ENCODE measurements at places on chromosomes 7 and 10. TPM values are rescaled to one million over a fixed set of nuclear protein-coding genes. Genes with fewer than 3 reads are reported as not detected.
A peak's percentile ranks its signal among the peaks of the same experiment; 100 is the strongest.

The SPACDR gene
- 3.4 TPM for polyA plus RNA-seq

- no peak for DNase-seq
Measured at GRCh38 chr10:89279421-89279869, 22.4 kb upstream of the IFIT2 start.

The SPAM1 gene
- polyA plus RNA-seq: not detected

The TASOR2 gene
- 42.1 TPM for polyA plus RNA-seq

GRCh38 chr7:139692723-139693122 lies 85.1 kb downstream of the HIPK2 start:
- DNase-seq: no peak

DNA sequence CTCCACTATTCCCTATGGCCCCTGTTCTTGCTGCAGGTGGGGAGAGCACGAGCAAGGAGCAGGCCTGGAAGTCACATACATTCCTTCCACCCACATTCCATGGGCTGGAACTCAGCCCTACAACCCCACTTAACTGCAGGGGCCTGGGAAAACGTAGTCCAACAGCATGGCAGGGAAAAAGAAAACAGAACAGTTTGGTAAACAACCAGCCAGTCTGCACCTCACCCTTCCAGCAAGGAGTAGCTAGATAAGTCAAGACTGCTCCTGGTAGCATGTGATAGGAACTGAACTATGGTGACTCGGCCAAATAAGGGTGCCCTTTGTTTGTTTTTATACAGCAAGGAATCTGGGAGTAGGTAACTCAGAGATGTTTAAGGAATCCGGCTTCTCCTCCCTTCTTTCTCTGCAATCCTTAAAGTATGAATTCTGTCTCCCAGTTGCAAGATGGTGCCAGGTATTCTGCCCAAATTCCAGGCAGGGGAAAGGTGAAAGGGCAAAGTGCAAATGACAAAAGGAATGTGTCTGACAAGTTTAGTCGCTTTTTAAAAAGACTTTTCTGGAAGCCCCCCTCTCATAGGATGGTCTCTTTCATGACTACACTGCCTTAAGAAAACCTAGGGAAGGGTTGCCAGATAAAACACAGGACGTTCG lies 311.7 kb upstream of the NEBL start:
- DNase-seq: no peak

The TRRAP gene
- 51.7 TPM for polyA plus RNA-seq

DNA sequence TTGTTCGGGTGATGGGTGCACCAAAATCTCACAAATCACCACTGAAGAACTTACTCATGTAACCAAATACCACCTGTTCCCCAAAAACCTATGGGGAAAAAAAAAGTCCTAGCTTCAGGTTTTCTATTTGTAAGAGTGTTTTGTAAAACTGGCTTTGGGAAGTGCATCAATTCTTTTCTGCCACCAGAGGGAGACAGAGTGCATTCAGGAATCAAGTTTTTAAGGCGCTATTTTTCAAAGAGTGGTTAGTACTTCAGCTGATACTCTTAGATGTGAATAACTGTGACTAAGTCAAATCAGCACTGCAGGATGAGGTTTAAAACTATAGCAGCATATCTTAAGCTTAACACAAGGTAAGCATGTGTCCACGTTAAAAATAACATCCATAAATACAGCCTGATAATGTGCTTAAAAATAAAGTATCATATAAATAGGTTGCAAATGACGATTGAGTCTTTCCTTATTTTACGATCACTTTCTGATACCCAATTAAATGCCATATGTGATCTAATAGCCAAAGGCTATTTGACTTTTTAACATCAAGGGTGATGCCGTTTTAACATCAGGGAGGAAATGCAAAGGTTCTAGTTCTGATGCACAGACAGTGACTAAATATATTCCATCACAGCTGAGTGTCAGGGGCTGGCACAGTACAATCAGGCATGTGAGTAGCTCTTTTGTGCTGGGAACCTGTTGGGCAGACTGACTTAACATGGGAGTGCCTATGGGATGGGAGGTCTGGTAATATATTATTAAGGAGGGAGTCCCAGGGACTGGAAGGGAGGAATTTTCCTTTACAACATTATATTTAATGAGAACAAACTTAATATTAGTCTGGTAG lies 10.6 kb upstream of the LYZL2 start:
- peak; percentile 34 for DNase-seq

- DNase-seq: no peak
Measured at GRCh38 chr7:150406567-150407421, 27.7 kb downstream of the ZNF775 start.

The TMEM176A gene
- 74.3 TPM for polyA plus RNA-seq

GRCh38 chr7:156819733-156820295 lies 73.2 kb downstream of the LMBR1 start:
- DNase-seq: no peak

DNA sequence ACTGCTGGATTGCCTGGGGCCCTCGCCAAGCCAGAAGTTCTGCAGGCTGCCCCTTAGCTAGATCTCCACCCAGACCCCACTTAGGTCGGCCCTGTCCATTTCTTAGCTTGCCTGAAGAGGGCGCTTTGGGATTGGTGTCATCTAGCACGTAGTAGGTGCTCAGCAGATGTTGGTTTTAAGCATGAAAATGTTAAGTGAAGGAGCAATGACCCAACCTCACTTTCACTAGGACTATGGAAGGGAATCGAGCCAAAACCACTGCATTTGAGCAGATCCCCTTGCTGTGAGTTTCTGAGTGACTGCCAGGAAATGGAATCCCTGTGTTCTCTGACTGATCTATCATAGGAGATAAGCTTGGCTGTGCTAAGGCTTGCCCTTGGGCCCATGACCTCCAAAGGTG lies 131.7 kb upstream of the EEPD1 start:
- DNase-seq: no peak

GRCh38 chr7:141722529-141722928 lies 14.4 kb downstream of the WEE2 start:
- no peak for DNase-seq

The PDGFA gene
- 47.3 TPM for polyA plus RNA-seq

DNA sequence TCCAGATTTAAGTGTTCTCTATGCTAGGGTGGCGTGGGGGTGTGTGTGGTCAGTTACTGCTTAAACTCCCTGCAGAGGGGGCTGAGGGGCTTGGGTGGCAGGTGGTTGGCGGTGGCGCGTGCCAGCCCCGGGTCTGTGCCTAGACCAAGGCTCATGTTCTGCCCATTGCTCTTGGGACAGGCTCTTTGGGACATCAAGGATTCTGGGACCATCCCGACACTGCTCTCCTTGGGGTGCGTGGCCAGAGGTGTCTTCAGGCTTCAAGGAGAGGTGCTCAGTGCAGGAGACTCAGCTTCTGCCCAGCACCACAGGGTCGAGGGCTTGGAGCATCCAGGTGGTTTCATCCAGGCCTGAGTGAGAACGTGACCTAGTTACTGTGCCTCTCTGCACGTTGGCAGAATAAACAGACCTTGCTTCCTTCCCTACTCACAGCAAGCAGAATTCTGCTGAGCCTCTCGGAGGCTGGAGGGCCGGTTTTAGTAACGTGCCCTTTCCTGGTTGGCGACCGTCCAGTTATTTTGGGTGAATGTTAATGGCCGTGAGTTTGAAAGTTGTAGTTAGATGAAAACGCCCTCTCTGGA lies 39.9 kb downstream of the CAMK1D start:
- no peak for DNase-seq

DNA sequence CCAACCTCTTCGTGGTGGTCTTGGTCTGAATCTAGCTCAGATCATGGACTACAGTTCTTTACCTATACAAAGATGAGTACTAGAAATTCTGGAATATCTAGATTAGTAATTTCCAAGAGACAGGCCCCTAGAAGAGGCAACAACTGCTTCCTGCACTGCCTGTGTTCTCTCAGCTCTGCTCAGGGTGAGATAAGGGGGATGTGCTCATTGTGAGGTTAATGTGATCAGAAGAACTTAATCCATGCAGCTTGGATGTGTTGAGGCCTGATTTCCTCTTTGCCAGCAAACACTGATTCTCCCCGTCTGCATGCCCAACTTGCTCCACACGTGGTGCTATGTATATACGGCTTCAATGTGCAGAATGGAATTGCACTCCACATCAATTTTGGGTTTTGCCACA lies 268.0 kb downstream of the PHTF2 start:
- DNase-seq: no peak

DNA sequence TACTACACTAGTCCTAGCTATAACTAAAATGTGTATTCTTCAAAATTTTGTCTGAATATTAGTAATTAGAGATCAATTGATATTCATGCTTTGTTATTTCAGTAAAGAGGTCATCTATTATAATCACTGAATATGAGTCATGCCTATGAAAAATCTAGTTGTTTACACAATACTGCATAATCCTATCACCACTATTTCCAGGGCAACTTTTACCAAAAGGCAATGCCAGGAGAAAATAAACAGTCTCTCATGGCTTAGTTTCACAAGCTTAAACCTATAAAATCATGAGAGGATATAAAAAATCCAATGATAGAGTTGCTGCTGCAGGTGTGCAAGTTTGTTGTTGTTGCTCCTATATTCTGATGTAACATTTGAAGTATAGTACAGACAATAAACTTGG lies 149.9 kb upstream of the COL1A2 start:
- DNase-seq: no peak

The NODAL gene
- 0.18 TPM for polyA plus RNA-seq

The NKX2-3 gene
- not detected for polyA plus RNA-seq

The XPNPEP1 gene
- polyA plus RNA-seq: 78.9 TPM

- DNase-seq: no peak
Measured at GRCh38 chr10:98488669-98489430, 42.1 kb upstream of the HPS1 start.

The CH25H gene
- polyA plus RNA-seq: not detected

The OR9A2 gene
- polyA plus RNA-seq: not detected

DNA sequence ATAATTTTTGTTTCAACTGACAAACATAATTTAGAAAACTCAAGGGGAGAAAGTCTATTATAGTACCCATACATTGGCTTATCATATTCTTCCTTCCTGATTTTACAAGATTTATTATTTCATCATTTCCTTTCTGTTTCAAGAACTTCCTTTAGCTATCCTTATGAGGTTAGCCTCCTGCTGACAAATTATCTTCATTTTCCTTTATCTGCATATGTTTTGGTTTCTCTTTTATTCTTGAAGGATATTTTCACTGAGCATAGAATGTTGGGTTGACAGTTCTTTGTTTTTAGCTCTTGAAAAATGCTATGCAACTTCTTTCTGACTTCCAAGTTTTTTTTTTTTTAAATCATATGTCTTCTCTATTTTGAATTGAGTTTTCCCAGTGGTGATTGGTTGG lies 21.3 kb upstream of the TCERG1L start:
- no peak for DNase-seq

DNA sequence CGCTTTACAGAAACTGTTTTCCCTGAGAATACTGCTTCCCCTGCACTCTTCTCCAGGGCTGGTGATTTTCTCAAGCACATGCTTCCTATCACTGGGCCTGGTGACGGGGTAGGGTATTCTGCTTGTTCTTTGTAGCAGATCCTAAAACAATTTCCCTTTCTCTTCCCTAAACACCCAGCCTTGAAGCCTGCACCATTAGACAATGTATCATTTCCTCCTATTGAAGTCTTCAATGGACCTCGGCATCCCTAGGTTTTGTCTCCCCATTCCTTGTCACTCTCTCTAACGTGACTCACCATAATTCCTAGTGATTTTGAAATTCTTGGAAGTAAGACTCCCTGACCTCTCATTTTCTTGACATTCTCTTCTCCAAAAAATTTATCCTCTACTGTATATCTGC lies 109.5 kb upstream of the GHITM start:
- DNase-seq: no peak

The RBM20 gene
- 9.7 TPM for polyA plus RNA-seq

GRCh38 chr10:124671486-124672075 lies 72.6 kb downstream of the FAM53B start:
- no peak for DNase-seq

DNA sequence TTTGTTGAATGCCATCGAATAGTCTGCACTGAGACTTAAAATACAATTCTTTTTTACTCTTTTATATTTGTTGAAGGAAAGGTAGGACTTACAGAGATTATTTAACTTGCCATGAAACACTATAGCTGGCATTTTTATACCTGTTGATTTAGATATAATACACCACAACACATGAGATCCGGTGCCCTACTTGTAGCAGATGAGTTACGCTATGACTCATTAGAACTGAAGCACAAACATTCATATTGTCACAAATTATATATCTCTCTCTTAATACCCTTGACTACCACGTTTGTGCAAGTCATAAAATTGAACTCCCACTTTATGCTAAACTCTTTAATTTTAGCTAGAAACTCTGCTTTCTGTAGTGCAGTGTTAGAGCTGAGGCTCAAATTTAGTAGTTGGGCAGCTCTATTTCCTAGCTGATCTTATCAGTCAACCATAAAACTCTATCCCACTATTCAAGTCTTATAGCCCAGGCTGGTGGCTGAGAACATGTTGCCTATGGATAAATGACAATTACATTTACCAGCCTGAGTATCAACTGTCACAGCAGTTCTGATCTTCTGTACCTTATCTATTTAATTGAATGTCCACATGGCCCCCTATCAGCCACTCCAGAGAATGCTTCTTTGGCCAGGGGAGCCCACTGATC lies 137.4 kb upstream of the SEMA3D start:
- no peak for DNase-seq

GRCh38 chr7:2663121-2663886 lies 24.7 kb upstream of the AMZ1 start:
- DNase-seq: no peak

- DNase-seq: no peak
Measured at GRCh38 chr7:128867842-128868623, 5.4 kb downstream of the ATP6V1F start.

The INSYN2A gene
- 6.9 TPM for polyA plus RNA-seq

DNA sequence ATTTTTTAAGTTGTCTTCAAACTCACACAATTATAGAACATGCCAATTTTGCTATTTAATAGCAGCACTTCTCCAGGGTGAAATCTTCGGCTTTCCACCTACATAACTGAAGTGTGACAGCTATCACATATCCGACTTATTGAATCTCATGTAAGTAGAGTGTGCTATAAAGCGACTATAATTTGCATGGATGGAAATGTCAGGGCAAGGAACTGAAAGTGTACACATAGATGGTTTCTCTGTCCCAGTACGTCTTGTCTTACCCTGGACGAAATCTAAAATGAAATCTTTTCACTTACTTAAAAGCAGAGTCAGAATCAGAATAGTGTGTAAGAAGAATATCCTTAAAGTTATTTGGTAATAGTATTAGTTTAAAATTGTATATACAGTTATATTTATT lies 132.3 kb downstream of the THSD7A start:
- no peak for DNase-seq

DNA sequence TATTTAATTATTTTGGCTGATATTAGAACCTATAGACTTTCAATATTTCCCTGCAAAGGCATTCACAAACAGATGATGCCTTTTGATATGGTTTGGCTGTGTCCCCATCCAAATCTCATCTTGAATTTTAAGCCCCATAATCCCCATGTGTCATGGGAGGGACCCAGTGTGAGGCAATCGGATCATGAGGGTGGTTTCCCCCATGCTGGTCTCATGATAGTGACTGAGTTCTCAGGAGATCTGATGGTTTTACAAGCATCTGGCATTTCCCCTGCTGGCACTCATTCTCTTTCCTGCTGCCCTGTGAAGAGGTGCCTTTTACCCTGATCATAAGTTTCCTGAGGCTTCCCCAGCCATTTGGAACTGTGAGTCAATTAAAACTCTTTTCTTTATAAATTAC lies 9.3 kb upstream of the PNLIPRP3 start:
- no peak for DNase-seq
